ENCODE measurements at places on chromosomes 3 and 15.

- no peak for DNase-seq
Observed at GRCh38 chr3:72155391-72156064, 370.6 kb upstream of the PROK2 start.

DNA sequence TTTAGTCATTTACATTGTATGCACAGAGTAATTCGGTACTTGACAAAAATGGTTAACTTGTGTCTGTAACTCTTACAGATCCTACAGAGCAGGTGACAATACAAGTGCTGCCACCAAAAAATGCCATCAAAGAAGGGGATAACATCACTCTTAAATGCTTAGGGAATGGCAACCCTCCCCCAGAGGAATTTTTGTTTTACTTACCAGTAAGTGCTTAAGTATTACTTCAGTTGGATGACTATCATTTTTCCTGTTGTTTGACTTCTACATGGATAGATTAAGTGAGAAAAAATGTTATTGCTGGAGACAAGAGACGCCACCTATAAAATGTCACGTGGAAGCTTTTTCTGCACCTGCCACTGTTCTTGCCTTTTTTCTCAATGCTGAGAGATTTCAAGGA is 173.2 kb downstream of the ALCAM start:
- no peak for DNase-seq

GRCh38 chr15:96381463-96381862 is 51.0 kb downstream of the NR2F2 start:
- DNase-seq = no peak

DNA sequence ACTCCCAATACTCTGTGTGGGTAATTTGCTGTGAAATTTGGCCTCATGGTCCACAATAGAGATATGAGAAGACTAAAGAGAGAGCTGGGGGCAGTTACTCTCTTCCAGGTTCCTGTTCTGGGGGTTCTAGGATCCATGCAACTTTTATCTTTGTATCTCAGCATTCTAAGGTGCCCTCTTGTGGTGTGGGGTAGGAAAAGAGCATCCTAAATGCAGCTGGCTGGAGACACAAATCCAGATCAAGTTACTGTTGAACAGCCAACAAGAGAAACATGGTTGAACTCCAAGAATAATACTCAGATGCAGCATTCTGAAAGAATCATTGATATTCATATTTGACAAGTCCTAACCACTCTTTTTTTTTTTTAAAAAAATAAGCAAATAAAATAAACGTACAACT is 238.2 kb downstream of the GREM1 start:
- DNase-seq = no peak

DNA sequence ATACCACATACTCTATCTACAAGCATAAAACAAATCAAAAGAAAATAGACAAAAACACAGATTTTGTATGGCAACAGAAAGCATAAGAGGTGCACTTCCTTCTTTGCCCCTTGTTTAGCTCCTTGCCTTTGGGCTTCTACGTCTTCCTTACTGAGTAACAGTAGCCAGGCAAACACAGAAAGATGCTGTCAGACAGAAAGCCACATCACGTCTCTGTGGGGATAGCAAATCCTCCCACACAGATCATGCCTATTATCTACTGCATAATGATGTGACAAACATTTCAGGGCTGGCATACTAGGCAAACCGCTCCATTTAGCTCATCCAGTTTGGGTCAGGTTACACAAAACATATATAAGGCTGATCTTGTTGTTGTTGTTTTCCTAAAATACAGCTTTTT is 92.7 kb downstream of the BOC start:
- DNase-seq = no peak

- no peak for DNase-seq
Observed at GRCh38 chr3:194950906-194951628, 265.4 kb downstream of the FAM43A start.

- DNase-seq = no peak
Observed at GRCh38 chr15:67917636-67918035, 77.8 kb upstream of the RNU6-1 start.

DNA sequence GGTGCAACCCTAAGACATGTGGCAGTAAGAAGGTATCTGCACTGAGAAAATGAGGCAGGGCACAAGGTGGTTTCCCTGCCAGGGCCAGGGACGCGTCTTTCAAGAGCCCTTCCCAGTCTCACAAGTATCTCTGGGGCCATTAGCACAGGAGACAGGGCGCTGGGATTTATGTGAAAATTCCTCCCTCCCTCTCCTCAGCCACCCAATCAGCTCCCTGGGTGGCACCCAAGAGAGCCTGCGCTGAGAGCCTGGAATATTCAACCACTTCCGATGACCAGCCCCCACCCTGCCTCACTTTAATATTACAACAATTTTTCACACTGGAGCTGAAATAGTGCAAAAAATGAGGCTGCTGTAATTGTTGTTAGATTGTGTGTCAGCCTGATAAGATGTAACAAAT is 26.1 kb downstream of the SEC61A1 start:
- DNase-seq = no peak

DNA sequence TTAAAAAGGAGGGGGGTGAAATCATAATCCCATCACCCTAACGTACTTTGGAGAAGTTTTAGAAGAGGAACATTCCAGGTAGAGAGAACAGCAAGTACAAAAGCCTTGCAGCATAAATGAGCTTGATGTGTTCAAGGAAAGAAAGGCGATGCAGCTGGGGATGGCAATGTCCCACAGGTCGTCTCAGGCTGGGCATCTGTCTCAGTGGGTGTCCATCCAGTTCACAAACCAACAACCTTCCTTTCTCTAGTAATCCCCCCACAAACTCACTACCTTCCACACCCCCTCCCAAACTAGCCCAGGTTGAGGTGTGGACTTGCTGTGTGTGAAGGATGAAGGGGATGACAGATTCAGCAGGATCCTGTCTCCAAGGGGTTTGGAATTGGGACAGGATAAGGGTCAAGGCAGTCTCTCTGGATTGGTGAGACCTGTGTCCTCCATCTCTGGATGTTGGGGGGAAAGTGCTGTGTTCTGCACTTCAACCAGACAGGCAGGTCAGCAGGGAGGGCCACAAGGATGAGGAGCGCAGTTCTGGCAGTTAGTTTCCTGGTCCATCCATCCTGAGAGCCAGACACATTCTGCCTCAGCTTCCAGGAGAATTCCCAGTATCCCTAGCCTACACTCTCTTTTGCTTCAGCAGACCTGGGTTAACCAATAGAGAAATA is 1.7 kb upstream of the ESYT3 start:
- DNase-seq = no peak

GRCh38 chr15:37037850-37038715 is 62.3 kb downstream of the MEIS2 start:
- DNase-seq = no peak

- DNase-seq = no peak
Observed at GRCh38 chr3:127042634-127043033, 59.7 kb downstream of the PLXNA1 start.

GRCh38 chr3:138203938-138204337 is 16.8 kb downstream of the ARMC8 start:
- no peak for DNase-seq

All from activated CD8-positive, alpha-beta memory T cell treated with anti-CD3 and anti-CD28 coated beads for 1 hour (primary cell).